Fibroblast of skin of right biceps (primary cell): ENCODE measurements at places on chromosomes 6 and 20.

DNA sequence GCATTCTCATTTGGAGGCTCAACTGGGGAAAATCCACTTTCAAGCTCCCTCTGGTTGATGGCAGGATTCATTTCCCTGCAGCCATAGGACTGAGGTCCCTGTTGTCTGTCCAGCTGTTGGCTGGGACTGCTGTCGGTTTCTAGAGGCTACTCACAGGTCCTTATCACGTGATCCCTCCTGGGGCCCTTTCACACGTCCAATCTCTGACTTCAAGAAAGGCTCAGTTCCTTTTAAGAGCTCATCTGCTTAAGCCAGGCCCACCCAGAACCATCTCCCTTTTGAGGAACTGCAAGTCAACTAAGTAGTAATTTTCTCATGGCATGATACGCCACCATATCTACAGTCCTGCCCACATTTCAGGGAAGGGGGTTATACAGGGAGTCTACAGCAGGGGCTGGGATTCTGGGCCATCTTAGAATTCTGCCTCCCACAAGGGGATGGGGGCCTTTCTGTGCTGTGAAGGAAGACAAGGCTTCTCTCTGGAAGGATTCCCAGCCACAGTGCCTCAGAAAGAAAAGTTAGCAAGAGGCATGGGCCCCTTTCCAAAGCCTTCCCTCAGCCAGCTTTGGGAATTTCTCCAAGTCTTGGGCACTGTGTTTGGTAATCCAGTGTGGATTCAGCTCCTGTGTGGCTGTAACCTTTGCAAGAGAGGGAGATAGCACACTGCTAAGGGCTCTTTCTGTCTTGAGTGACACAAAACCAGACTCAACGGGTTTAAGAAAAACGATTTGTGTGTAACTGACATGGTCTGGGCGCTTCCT is 66.4 kb downstream of the CTCFL start:
- DNase-seq = no peak

DNA sequence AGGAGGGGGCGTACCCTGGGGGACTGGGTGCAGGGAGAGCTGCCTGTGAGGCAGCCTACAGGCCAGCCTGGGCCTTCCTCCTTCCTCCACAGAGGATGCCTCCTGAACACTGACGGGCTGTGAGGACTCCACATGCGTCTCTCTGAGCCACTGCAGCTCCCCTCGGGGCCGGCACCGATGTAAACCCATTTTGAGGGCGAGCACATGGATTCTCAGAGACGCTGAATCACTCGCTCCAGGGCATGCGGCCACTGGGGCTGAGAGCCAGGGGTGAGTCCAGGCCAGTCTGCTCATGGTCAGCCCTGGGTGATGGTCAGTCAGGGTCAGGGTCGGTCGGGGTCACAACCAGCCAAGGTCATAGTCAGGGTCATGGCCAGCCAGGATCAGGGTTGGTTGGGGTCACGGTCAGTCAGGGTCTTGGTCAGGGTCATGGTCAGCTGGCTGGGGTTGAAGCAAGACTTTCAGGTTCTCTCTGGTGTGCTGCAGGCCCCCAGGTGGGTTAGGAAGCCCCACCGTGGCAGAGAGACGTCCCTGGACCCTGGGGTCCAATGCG is 14.7 kb upstream of the RBBP8NL start:
- DNase-seq = no peak

DNA sequence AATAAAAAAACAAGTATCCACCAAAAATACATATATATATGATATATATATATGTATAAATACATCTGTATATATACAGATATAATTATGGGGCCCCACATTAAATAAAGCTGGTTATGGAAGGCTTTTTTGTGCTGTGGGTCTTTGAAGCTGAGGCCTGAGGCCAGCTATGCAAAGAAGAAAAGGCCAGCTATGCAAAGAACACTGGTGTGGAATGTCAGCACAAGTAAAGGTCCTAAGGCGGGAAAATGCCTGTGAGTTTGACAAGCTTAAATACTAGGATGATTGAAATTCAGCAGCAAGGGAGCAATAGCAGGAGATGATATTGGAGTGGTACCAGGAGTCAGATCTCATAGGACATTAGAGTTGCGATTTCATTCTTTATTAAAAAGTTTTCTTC is 25.2 kb downstream of the ADGRF1 start:
- no peak for DNase-seq

DNA sequence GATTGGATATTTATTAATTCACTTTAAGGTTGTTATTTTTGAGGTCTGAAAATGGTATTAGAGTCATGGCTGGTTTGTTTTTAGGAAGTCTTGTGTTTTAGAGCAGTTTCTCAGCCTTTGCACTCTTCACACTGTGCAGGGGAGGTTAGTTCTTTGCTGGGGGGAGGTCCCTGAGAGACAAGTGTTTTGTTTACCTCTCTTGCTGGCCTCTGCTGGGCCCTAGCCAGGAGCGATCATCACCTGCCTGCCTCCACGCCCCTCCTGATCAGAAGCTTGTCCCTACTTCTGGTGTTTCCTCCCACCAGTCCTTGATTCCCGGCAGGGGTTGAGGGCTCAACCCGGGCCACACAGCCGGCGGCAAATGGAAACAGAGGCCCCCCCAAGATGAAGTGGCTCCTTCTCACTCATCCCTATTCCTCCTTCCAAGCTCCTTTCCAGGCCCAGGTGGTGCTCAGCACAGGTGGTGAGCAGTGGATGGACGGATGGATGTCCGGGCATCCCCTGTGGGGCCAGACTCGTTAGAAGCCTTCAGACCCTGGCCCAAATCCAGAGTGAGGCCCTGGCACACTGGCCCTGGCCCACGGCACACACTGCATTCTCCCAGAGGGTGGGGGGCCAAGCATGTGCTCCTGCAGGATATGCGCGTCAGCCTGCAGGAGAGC is 51.3 kb downstream of the GRM4 start:
- DNase-seq = no peak

GRCh38 chr6:115908906-115909559 is 151.7 kb downstream of the FRK start:
- DNase-seq = peak; percentile 23

DNA sequence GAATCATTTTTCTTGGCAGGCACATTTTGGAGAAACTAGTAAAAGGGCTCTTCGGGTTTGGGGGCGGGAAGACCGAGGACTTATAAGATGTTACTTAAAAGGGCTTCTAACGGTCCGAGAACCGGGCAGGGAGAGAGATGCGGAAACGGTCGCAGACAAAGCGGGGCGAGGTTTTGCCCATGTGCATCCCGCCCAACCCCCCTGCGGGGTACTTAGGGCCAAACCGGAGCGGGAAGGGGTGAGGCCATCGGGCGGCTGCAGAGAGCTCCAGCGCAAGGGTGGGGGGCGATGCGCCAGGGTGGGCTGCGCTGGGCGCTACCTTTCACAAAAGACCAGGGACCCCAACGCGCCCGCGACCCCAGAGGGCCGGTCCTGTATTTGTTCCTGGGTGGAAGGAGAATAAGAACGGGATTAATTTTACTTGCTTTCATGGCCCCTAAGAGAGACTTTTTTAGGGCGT is 616 bp downstream of the TUBB start:
- DNase-seq = peak; percentile 69

DNA sequence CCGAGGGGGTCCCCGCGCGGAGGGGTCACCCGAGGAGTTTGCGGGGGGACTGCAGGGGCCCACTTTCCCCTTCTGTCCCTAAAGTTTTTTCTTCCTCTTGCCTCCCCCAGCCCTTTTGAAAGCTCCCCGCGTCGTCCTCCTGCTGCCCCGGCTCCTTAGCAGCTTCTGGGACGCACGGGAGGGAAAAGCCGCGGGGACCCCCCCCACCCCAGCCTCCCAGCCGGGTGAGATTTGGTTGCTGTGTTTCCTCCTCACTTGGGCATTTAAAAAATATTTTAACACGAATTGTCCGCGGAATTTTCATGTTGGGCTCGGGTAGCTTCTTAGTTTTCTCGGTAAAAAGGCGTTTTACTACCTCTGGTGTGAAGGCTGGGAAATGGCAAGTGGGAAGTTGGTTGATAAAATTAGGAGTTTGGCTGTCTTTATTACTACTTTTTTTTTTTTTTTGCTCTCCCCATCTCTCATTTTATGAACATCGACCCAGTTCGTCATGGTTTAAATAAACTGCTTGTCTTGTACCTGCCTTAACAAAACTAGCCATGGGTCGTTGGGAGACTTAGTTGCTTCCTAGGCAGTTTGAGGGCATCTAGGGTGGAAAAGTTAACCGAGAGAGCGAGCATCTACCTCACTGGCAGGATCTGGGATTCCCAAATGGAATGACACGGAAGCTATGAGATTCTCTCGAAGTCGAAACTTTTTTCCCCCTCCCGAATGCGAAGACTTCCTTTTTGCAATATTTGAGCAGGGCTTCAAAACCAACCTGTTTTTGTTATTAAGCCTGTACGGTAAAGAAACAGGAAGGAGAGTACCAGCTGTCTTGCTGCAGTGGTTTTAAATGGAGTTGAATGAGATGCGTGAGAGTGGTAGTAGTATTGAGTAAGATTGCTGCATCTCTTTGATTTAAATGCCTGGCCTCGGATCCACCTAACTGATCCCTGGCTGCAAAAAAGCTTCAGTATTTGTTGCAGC is 868 bp downstream of the NCOA3 start:
- DNase-seq = peak; percentile 38

DNA sequence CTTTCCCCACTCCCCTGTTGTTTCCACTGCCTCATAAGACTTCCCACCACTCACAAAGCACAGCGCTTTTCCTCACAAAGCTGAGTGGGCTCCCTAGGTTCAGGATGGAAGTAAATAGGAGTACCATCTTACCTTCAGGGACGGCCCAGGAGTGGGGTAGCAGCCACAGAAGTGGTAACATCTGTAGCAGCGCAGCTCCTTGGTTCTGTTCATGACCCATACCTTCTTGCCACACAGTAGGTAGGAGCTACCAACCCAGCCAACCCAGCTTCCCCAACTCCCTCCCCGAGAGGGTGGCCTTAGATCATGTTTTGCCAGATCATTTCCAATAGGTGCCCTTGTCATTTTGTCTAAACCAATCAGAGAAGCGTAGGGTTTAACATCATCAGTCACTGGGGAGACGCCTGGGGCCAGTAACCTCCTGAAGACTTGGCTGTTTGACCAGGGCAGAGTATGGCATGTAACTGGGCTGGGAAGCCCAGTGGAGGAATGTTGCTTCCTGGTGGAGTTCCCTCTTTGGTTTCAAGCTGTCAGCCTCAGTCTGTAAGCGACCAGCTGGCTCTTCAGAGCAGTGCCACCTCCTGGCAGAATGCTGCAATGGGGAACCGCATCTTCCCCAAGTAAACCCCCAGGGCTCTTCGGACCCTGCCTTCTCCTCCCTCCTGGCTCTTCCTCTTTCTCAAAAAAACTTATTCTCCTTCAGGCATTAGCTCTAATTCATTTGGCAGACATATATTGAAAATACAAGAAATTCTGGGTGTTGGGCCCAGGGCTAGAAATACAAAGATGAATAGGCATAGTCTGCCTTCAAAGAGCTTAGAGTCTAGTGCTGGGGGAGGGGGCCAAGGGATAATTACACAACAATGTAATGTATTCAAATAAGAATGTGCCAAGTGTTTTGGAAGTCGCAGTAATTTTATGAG is at the start of gene HLA-DMA:
HLA-DMA (minus strand) TSS at position 281 of the 923 bp plus-strand sequence; CDS start at position 220, 61 bp downstream.
- peak; percentile 88 for DNase-seq

- DNase-seq = peak; percentile 67
Measured at GRCh38 chr6:17493286-17493685, 99.9 kb downstream of the CAP2 start.

DNA sequence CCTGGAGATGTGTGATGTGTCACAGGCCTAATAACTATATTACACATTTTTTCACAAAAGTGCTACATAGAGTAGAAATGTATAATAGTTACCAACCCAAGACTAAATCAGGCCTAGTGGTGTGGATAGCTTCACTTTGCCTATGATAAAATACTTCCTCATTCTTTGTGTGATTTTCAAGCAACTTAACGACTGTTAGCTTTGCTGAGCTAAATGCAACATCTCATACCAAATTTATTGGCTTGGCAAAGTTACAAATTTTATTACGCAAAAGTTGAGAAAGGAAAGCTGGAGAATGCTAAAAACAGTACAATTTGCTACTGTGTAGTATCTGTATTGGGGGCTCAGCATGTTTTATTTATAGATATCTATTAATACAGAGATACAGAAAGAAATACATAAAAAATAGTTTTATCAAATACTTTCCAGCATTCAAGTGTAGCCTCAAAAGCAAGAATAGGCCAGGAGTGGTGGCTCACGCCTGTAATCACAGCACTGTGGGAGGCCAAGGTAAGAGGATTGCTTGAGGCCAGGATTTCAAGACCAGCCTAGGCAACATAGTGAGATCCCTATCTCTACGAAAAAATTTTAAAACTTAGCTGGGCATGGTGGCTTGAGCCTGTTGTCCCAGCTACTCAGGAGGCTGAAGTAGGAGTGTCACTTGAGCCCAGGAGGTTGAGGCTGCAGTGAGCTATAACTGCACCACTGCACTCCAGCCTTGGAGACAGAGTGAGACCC is 3.6 kb upstream of the EDN1 start:
- peak; percentile 88 for DNase-seq

DNA sequence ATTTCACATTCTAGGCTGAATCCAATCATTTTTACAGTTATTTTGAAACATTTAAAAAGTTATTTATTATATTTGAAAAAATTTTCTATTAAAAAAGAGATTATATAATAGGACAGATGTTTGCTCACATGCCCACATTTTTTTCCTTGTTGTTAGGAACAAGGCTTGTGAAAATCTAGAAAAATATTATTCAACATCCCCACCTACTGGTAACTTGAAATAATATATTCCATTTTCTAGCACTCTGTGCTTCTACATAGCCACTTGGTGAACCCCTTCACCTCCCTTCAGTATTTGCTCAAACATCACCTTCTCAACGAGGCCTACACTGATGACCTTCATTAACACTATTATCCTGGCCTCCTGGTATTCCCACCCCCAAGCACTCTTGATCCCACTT is 18.3 kb upstream of the GPRC6A start:
- DNase-seq = peak; percentile 22

GRCh38 chr6:3138341-3138740 is 19.0 kb downstream of the TUBB2A start:
- DNase-seq = peak; percentile 49

DNA sequence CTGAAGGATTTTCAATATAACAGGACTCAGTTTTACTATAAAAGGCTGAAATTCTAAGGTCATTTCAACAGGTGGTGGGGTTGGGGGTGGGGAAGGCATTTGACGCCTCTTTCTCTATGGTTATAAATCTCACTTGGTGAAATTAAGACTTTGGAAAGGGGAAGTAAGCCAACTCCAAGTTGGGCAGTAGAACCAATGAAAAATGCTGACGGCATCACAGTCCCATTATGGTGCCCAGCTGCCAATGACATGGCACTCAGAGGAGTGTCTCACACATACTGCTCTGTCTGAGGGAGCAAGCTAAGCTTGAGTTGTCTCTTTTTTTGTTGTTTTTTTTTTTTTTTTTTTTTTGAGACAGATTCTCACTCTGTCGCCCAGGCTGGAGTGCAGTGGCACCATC is 4.7 kb downstream of the SLC16A10 start:
- no peak for DNase-seq
